ENCODE measurements at places on chromosomes 3 and 15.

GRCh38 chr3:5799398-5799797, 611.9 kb downstream of the EDEM1 start:
- DNase-seq = no peak

GRCh38 chr15:100150906-100151305, 190.9 kb downstream of the ADAMTS17 start:
- DNase-seq = no peak

DNA sequence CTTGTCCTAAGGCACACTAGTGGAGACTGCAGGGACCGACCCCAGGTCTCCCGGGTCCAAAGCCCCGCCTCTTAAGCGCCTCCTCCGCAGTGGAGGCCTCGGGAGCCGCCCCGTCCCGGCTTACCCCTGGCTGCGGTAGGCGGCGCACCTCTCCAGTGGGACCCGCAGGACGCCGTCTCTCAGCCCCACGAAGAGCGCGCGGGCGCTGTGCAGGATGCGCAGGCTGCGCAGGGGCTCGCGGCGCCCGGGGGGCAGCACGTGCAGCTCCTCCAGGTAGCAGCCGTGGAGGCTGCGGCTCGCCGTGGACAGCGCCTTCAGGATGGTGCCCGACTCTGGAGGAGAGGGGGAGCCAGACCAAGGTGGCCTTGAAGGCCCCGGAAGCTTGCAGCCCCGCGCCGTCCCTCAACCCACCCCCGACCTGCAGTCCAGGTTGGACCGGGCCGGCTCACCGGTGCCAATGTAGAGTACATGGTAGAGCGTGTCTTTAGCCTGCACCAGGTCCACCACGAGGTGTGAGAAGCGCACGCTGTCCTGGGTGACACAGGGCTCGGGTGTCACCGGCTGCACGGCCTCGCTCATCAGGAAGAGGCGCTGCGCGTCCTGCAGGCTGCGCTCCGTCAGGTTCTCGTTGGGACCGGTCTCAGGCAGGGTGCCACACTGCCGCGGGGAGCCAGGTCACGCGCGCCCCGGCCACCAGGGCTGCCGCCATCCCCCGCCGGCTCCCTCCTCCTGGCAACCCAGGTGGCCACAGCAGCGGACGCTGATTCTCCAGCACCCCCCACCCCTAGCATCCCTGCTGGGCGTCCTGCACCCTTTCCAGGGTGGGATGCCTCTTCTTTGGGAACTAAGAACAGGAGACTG, 105.5 kb downstream of the SEMA5B start:
- DNase-seq = no peak

DNA sequence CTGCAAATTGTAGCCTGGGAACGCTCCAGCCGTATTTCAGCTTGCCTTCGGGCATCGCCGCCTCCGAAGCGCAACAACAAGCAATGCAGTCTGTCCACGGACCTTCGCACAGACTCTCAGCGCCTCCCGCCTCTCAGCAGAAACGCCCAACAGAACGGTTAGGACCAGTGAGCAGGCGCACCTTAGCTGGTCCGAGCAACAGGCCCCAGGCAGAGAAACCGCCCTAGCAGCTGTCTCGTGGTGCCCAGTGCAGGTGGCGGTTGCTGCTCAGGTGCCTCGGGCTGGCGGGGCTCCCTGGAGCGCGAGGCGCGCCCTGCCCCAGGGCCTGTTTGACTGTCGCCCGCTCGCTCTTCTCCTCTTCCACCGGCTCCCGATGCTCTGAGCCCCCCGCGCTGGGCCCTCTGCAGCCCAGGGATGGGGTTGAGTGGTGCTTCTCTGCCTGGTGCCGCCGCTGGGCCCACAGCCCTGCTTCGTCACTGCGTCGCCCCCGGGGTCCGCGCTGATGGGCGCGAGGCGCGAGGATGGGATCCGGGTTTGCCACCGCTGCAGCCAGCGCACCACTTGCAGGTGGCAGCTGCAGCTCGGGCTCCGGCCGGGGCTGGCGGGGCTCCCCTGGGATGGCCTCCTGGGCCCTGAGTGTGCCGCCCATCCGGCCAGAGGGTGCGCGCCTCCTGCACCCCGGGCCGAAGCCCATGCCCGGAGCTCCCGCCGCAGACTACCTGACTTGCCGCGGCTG, 268.4 kb upstream of the FRG2C start:
- no peak for DNase-seq

GRCh38 chr15:67396114-67396513, 124.8 kb upstream of the C15orf61 start:
- DNase-seq = no peak

- no peak for DNase-seq
These were observed 469.6 kb downstream of the EDEM1 start for GRCh38 chr3:5657106-5657505.

- DNase-seq = no peak
These were observed 136.9 kb upstream of the CFAP20DC start for GRCh38 chr3:59186725-59187124.

- no peak for DNase-seq
These were observed 289.5 kb downstream of the GABRG3 start for GRCh38 chr15:27260523-27260922.

- no peak for DNase-seq
These were observed 87.8 kb upstream of the MDFIC2 start for GRCh38 chr3:70400194-70400593.

DNA sequence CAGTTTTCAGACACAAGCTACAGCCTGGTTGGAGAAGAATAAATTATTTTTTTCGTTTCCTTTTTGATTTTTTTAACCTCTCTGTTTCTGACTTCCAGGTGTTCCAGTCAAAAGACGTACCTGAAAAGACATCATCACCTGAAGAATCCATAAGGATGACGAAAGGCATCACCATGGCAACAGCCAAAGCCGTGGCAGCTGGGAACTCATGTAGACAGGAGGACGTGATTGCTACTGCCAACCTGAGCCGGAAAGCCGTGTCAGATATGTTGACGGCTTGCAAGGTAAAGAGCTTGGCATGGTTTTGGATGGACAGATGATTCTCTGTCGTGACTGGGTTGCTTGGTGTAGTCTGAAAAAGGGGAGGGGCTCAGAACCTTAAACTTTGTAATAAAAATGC, 237.0 kb upstream of the TPM1 start:
- no peak for DNase-seq

DNA sequence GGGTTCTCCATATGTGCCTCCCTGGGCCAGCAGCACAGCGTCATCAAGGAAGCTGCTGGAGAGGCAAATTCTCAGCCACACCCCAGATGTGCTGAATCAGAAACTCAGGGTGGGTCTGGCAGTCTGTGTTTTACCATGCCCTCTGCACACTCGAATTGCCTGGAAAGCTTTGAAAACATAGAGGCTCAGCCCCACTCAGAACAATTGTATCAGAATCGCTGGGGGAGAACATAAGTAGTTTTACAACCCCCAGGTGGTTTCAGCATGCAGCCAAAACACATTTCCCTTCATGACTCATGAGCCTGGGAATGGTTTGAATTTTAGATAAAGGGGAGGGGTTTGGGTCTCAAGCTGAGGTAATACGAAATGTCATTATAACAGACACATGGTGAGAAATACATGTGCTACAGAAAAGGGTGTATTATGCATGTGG, 9.6 kb downstream of the TGM4 start:
- DNase-seq = no peak

DNA sequence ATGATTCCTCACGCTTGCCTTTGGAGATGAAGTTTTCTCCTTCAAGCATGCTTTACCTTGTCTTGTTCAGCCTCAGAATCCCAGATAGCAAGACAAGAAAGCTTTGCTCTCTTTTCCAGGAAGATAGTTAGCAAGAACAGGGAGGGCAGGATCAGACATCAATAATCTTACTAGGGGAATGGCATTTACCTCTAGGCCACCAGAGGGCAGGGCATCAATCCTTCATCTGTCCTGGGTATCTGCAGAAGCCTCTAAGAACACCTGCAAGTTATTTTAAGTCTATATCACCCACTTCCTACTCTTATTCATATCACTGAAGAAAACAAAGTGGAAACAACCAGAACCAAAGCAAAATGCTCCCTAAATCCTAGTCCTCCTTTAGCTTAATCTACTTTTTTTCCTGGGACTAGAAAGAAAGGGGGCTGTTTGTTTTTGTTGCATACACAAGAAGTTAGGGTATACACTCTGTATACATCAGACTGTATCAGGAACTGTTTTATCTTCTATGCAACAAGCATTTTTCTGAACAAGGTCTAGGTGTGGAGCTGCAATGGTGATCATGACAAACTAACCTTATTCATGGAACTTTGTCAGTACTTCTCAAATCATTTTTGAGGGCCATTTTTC, 862.5 kb downstream of the CADM2 start:
- no peak for DNase-seq

GRCh38 chr3:4819746-4820145, 159.5 kb upstream of the BHLHE40 start:
- no peak for DNase-seq

DNA sequence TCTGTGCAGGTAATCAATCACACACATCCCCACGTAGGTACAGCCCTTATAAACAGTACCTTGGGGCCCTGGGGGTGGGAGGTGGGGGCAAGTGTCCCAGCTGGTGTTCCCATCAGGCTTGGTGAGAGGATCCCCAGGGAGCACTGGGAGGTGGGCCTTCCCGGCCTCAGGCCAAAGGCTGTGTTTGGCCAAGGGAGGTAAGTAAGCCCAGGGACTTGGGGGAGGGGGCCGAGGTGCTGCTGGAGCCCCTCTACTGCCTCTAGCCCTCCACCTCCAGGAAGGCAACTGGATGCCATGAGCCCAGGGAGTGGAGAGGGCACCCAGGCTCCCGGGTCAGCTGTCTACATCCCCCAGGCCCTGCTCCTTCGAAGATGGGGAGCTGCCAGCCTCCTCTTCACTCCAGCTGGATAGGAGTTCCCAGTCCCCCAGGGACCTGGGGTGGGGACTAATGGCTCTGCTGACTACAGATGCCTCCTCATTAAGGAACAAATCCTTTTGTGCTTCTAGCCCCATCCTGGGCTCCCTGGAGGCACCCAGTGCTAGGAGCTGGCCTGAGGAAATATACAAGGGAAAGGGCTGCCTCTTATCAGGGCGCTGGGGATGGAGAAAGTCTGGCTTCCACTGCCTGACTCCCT, 33.1 kb downstream of the RNU5B-1 start:
- no peak for DNase-seq

GRCh38 chr3:151866711-151867410, 6.6 kb upstream of the SUCNR1 start:
- DNase-seq = no peak

DNA sequence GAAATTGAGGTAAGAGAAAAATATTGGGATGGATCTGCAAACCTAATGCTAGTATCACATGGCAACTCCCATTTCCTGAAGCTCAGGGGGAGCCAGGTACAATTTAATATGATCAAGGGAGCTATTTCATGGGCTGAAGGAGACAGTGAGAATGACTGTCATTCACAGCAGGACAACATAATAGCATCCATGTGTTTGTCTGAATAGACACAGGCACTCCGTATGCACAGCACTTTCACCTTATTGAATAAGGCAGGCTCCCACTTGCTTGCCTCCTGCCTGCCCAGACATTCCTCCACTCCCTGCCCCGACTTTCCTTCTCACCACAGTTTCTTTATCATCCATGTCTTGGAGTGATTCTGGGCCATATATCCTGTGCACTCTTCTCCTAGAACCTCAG, 156.6 kb upstream of the SLC24A5 start:
- DNase-seq = no peak

DNA sequence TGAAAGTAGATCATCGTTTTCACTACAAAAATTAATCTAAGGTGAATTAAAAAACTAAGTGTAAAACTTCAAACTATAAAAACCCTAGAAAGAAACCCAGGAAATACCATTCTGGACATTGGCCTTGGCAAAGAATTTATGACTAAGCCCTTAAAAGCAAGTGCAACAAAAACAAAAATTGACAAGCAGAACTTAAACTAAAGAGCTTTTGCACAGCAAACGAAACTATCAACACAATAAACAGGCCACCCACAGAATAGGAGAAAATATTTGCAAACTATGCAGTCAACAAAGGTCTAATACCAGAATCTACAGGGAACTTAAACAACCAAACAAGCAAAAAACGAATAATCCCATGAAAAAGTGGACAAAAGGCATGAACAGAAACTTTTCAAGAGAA, 302.0 kb downstream of the CHST2 start:
- DNase-seq = no peak

DNA sequence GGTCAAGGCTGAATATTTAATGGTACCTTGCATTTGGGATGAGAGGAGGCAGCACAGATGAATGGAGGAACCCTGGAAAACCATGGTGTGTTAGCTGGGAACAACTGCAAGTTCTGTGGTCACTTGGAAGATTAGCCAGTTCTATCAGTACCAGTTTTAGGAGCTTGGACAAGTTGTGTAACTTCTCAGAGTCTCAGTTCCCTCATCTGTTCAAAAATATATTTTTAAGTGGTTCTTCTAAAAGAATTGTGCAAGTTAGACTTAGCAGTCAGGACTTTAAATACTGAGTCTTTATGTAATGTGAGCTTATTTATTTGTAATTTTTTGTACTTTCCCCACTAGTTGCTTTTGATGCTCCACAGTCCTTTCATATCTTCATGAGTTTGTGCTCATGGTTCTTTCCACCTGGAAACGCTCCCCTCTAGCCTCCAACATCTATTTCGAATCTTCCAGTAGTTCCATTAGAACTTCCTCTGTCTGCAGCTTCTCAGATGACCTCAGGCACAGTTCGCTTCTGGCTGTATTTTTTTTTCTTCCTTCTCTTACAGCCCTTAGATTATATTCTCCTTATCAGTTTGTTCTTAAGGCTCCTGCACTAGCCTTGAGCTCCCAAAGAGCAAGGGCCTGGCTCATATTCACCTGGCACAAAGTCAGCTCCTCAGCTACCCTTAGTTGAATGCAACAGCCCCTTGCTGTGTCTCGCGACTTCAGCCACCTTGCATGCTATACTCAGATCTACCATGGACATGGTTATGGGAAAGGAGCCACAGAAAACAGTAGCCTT, 27.1 kb downstream of the ITPR1 start:
- DNase-seq = no peak

- DNase-seq = no peak
These were observed 18.5 kb upstream of the EID1 start for GRCh38 chr15:48859426-48859825.

DNA sequence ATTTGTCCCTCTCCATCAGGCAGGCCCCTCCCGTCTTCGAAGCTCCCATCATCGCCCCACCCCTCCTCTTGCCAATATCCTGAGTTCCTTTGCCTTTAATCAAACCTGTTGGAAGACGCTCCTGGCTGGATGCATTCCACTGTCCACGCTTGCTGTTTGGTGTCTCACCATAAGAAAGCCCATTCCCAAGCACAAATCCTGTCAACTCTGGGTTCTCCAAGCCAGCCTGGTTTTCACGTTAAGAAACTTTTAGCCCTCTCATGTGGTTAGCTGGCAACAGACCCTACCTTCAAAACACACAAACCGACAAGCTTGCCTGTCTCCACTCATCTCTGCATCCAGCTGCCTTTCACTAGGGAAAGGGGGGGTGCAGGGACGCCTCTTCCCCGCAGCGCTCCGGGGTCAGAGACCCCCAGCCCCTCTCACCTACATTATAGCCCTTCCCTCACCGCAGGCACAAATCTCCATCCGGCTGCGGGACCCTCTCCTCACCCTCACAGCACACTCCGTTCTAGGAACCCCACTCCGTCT, 1.1 kb downstream of the GORASP1 start:
- no peak for DNase-seq

DNA sequence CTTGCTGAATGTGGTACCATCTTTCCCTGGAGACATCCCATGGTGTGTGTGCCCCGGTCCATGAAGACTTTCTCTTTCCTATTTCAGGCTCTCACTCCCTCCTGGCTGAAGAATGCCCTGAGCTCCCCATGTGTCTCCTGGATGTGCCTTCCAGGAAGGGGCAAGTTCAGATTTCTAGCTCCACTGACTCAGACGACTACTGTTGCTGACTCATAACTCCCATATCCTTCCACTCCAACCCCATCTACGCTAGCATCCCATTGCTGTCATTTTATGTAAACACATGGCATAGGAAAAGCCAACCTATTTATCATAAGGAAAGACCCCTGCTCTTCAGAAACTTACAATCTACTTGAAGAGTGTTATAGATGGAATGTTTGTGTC, 95.0 kb downstream of the ADCY5 start:
- no peak for DNase-seq

- DNase-seq = no peak
These were observed 15.3 kb downstream of the NPTN start for GRCh38 chr15:73617913-73618312.
